Calu3 (cell line): ENCODE measurements at places on chromosomes 3 and 15.

GRCh38 chr3:94520364-94520763, 457.5 kb downstream of the NSUN3 start:
- DNase-seq = no peak

DNA sequence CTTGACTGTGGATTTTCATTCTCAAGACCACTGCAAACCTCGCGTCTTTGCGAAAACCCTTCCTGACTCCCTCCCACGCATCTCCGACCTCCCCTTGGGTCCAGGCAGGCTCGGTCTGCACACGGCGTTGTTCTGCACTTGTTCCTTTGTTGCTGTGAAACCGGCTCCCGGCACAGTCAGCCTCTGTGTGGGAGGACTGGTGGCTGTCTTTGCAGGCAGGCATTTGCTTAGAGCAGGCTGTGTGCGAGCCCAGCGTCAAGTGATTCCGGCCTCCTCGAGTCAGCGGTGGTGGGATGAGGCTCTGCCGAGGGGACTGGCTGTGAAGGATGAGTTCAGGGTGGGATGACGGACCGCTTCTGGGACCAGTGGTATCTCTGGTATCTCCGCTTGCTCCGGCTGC, 102.6 kb upstream of the ROPN1 start:
- DNase-seq = no peak

DNA sequence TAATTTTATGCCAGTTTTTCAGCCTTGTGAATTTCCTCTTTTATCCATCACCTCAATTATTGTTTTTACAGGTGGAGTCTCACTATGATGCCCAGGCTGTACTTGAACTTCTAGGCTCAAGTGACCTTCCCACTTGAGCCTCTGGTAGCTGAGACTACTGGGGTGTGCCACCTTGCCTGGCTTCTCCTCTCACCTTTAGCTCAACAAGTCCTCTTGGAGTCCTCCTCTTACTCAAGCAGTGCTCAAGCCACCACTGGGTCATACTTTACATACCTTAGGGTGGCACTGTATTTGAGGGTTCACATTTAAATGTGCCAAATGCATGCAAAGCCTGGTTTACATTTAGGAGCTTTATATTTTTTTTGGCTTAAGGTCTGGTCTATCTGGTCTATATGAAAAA, 350.1 kb upstream of the MCTP2 start:
- no peak for DNase-seq

- peak; percentile 37 for DNase-seq
Measured at GRCh38 chr3:132283440-132283839, 33.8 kb upstream of the ACP3 start.

DNA sequence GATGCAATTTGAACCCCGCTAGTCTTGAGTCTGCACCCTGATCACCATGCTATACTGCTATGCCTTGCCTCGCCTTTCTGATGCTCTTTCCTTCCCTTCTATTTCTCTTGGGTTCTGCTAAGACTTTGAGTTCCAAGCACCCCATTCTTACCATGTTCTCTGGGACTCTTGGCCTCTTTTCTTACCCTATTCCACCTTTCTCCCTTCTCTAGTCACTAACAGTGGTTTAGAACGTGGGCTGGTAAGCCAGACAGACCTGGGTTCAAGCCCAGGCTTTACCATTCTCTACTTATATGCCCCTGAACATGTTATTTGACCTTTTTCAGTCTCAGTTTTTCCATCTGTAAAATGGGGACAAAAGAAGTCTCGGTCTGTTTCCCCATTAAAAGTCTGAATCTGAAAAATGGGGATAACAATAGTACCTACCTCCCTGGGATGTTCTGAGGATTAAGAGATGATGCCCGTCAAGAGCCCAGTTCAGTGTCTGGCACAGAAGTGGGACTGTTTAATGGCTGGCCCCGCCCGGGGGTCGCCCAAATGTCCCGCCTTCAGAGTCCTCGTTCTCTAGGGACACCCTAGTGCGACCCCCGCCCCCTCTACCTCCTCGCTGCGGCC, 376 bp downstream of the TADA3 start:
- DNase-seq = no peak

DNA sequence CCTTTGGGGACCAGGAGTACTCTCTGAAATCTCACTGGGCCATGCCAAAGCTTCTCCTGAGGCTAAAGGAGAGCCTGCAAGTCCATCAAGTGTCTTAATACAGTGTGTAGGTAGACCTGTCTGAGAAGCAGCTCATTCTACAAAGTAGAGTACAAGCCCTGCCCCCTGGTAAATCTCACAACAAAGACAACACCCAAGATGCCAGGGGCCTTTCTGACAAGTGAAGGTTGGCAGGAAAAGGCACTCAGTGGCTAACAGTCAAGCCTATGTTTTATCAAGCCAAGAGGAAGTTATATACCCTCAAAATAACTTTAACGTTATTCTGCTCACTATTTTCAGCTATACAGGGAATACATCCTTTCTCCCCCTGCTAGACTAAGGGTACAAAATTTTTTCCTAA, 58.3 kb downstream of the NMNAT3 start:
- no peak for DNase-seq

DNA sequence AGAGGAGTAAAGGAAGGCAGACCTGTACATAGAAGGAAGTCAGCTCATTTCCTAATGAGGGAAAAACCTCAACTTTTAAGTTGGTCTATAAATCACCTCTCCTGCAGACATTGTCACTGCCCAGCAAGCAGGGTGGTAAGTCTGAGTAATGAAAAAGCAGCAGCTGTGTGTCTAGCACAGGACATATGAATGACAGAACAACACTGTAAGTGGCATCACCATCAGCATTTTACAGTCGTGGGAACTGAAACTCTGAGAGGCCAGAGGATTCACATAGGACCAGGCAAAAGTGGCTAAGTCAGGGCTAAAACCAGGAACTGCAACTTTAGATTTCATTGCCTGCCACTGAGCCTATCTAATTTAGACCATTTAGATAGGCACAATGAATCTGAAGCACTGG, 235.6 kb downstream of the CLSTN2 start:
- DNase-seq = no peak

GRCh38 chr3:42640771-42641370, 12.6 kb upstream of the ZBTB47 start:
- DNase-seq = no peak

DNA sequence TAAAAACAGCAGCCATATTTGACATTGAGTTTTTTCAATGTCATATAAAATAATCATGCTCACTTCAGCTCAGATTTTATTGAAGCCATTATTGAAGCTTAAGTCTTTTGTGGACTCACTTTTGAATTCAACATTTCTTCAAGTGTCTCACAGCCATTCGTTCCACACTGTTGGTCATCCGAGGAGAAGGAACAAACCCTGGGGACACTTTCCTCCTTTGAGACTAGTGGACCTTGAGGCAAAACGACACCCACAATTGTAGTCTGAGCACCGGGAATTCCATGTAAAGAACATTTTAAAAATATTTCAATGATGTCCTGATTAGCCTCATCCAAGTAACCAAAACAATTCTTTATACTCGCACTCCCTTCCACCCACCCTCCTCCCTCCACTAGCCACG, 174.7 kb downstream of the CD47 start:
- no peak for DNase-seq

DNA sequence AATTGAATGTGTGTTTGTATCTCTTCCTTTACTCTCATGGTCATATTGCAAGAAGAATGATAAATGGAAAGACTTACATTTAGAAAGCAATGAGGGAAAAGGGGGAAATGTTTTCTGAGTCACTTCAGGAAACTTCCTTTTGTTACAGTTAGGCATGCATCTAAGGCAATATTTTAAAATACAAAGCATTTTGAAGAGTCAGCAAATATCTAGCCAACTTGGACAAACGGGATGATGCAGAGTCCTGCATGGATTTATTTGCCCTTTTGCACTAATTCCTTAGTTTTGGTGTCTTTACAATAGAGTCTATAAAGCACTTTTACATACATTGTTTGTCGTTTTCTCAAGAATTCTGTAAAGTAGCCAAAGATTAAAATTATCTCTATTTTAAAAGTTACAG, 286.2 kb upstream of the UBE2E2 start:
- DNase-seq = no peak

- DNase-seq = no peak
Measured at GRCh38 chr3:43034911-43035310, 55.8 kb downstream of the GASK1A start.

GRCh38 chr15:69551391-69552056, 98.9 kb downstream of the RPLP1 start:
- DNase-seq = peak; percentile 35

GRCh38 chr3:88896026-88896425, 211.4 kb upstream of the EPHA3 start:
- no peak for DNase-seq

- DNase-seq = peak; percentile 69
Measured at GRCh38 chr3:155805204-155805801, 775 bp downstream of the C3orf33 start.

DNA sequence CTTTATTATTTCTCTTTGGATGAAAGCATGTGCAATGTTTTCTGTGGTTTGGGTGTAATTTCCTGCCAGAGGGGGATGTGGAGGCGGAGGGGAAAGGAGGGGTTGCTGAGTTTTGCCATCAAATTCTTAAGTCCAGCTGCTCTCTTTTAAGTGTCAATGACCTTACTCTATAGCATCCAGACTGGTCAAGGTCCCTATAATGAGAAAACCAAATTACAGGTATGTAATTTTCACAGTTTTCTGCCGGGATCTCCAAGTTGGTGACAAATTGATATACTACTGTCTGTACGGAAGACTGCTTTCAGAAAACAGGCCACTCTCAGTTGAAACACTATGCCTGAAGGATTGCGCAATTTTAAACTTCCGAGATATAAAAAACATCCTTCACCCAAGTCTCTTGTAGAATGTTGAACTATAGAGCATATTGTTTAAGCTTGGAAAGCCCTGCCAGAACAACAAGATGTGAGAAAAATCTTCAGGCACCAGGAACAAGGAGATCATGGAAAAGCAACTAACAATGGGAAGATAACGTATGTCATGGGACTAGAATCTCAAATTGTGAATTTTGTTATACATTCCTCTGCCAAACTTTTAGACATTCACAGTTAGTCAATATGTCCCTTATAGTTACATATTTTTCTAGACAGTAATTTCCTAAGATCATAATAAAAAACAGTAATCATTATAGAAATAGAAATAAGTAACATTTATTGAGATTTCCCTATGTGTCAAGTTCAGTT, 300.7 kb upstream of the SATB1 start:
- DNase-seq = no peak

- no peak for DNase-seq
Measured at GRCh38 chr3:16386561-16386960, 121.5 kb downstream of the OXNAD1 start.

GRCh38 chr3:36707623-36708409, 56.5 kb downstream of the DCLK3 start:
- peak; percentile 28 for DNase-seq

DNA sequence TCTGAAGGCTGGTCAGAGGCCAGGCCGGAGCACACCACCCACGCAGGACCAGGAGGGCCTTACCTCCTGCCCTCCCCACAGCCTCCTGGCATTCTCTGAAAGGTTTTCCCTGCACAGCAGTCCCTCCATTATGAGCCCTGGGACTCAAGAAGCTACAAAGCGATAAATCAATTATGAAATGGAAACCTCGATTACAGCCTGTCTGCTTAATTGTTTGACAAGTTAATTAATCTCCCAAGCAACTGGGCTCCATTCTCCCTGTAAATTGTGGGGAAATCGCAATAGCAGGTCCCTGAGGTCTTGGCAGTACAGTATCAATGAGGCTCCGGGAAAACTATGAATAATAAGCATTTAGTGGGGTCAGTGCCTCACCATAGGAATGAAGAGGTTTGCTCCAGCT, 683.5 kb downstream of the NTRK3 start:
- DNase-seq = no peak

DNA sequence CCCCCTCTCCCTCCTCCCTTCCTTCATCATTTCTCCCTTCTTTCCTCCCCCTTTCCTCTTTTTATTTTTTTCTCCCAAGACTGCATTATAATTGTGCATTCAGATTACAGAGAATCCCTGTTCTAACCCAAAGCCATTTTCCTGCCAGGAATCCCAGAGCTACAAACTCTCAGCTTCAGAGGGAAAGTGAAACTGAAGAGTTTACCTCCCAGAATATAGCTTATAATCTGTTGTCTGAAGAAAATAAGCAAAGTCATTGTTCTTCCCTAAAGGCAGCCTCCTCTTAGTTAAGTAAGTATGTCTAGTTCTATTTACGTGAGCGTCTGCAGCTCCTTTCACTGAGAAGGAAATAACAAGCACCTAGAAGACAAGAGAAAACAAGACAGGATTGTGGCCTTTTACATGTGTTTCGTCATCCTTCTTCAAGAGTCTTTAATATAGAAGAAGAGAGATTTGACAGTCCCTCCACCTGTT, 97.2 kb downstream of the CHST2 start:
- no peak for DNase-seq

DNA sequence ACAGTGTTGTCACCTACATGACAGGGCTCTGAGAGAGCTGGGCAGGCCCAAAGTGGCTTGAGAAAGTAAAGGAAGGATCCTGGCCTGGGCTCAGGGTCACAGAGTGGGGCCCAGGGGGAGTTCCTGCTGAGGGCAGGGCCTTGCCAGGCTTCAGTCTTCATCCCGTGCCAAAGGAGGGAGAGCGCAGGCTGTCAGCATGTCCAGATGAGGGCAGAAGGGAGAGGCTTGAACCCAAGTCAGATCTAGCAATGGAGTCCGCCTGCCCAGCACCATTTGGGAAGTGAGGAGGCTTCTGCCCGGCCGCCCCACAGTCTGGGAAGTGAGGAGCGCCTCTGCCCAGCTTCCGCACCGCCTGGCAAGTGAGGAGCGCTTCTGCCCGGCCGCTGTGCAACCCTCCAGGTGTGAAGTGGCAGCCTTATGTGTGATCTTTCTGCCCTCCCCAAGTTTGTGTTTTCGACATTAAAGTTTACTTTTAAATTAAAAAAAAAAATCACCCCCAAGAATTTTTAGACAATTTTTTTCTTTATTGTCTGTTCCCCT, 303.6 kb upstream of the PROK2 start:
- DNase-seq = no peak

DNA sequence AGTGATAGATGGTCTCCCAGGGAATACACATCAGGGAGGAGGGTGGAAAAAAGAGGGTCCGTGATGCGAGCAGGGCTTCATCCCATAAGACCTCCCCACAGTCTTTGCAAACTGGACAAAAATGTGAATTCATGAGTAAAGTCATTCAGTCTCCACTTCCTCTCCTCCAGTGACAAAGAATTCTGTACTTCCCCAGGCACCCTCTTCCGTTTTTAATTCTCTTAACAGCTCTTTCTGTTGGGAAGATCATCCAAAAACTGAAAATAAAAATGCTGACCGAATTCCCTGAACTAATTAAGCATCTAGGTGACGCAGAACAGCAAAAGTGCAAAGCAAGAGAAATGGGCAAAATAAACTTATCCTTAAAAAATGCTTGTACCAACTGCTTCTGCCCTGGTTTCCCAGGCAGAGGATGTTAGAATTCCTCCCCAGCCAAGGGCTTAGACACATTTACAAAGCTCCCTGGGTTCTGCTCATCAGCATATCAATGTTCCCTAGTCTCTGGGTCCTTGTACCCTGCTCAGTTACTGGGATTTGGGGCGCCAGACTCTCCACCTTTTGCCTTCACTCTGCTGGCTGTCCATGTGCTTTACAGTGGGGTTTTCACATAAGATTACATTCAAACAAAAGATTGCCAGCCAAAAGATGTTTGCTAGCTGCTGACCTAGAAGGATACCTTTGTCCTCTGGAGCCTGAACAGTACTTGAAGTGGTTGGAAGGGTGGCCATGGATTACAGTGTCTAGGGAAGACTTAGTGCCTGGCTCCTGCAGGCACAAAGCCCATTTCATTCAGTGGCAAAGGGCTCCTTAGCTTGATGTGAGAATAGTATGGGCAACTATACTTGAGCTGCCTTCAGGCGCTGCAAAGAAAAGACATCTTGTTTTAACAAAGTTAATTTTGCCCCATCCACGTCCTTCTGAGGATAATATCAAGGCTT, 69.4 kb downstream of the ARNT2 start:
- DNase-seq = no peak

- DNase-seq = no peak
Measured at GRCh38 chr3:10952525-10952924, 40.0 kb upstream of the SLC6A1 start.
